ENCODE measurements at places on chromosomes 2 and 18.

- no peak overlapping the region for H3K27ac ChIP-seq
- H3K27me3 ChIP-seq, result no peaks in the 10 kb centered on the region
- no peak overlapping the region for H3K4me3 ChIP-seq
- DNase-seq, result no peak
- no peaks in the 10 kb centered on the region for H3K36me3 ChIP-seq
These were observed 32.5 kb upstream of the MRPS9 start for GRCh38 chr2:105005181-105005951.

DNA sequence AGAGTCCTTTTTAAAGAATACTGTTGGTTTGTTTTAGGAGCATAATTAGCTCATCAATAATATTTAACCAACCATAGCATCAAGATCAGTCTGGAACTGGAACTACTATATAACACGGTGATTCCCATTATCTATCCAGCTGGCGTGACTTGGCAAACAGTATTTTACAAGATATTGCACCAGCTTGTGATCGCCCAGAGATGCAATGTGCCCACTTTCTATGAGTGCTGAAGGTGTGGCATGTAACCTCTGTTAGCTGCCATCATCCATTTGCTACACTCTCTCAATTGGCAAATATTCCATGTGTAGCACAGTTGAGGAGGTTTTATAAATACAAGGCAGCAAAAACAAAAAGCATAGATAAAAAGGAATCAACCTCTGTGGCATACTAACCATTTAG is 64.9 kb downstream of the FIGN start:
- no peak overlapping the region for H3K4me3 ChIP-seq
- H3K27ac ChIP-seq, result no peak overlapping the region
- H3K27me3 ChIP-seq, result no peaks in the 10 kb centered on the region
- H3K4me1 ChIP-seq, result no peaks in the 10 kb centered on the region

DNA sequence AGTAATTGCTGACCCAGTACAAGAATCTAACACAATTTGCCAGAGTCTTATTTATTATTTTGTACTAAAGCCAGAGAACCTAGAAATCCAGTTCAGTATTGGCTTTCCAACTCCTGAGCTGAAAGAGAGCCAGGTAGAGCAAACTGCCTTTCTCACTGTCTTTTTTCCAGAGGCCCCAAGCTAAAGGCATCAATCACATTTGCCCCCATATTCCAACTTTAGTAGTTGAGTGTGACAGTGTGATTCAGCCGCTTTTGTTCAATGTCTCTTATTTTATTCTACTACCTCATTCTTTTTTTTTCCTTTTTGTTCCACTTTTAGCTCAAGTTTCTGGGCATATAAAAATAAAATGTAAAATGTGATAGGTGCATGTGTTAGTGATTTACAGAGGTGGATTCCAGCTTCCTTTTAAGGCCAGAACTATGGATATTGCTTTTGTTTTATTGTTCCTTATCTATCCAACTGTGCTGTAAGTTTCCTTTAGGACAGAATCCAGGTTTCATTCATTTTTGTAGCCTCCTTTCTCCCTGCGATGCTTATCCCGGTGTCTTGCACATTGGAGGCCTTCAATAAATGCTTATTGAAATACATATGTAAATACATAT is 153.0 kb downstream of the ZEB2 start:
- H3K36me3 ChIP-seq, result no peaks in the 10 kb centered on the region
- H3K4me1 ChIP-seq, result peaks cover 11% of the 10 kb centered on the region
- DNase-seq, result no peak
- H3K4me3 ChIP-seq, result no peak overlapping the region
- no peaks in the 10 kb centered on the region for H3K27me3 ChIP-seq
- H3K27ac ChIP-seq, result no peak overlapping the region

GRCh38 chr2:37771600-37772088 is 100.2 kb upstream of the CDC42EP3 start:
- no peak overlapping the region for H3K4me3 ChIP-seq
- peaks cover 38% of the 10 kb centered on the region for H3K4me1 ChIP-seq
- H3K36me3 ChIP-seq, result no peaks in the 10 kb centered on the region
- no peaks in the 10 kb centered on the region for H3K27me3 ChIP-seq
- H3K27ac ChIP-seq, result no peak overlapping the region

- H3K4me3 ChIP-seq, result no peak overlapping the region
- no peaks in the 10 kb centered on the region for H3K27me3 ChIP-seq
- H3K36me3 ChIP-seq, result no peaks in the 10 kb centered on the region
- H3K27ac ChIP-seq, result peak overlapping the region; percentile 57
These were observed 501.6 kb upstream of the TNP1 start for GRCh38 chr2:217361483-217361880.

- peak; percentile 58 for DNase-seq
- H3K27me3 ChIP-seq, result no peaks in the 10 kb centered on the region
- no peaks in the 10 kb centered on the region for H3K36me3 ChIP-seq
- H3K4me3 ChIP-seq, result no peak overlapping the region
These were observed 26.5 kb upstream of the INO80C start for GRCh38 chr18:35524226-35524625.

GRCh38 chr2:47652061-47652690 is 130.8 kb upstream of the MSH6 start:
- H3K36me3 ChIP-seq, result no peaks in the 10 kb centered on the region
- no peaks in the 10 kb centered on the region for H3K4me1 ChIP-seq
- no peak overlapping the region for H3K4me3 ChIP-seq
